ENCODE measurements at places on chromosomes 4 and X.

DNA sequence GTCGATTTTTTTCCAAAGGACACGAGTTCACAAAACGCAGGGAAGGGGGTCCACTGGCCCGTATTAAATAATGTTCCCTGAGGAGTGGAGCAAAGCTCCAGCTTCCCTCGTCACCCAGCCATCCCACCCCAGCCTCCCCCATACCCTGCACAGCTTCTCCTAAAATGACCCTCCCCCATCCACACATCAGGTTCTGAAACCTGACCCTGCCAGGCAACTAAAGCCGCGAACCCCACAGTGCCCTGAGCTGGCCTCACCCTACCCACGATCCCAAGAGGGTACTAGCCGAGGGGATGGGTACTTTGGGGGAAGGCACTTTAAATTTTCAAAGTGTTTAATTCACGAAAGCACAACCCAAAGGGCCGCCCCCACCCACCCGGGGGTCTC, 634 bp downstream of the APOO start:
- no peak for DNase-seq

GRCh38 chrX:39866229-39866628, 231.5 kb downstream of the BCOR start:
- no peak for DNase-seq

DNA sequence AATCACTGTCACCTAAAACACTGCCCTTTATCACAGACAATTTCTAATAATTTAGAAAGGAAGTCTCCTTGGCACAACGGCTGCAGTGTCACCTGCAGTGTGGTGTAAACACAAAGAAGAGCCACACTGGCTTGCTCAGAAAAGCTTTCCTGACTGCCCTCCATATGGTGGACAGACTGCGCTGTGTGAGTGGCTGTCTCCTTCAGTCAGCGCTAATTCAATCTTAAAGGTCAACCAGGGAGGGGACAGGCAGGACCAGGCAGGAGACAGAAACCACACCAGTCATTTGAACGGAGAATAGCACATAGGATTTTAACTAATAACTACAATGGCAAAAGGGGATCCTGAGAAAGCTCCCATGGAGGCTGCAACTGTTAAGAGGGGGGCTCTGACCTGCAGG, 132.1 kb downstream of the NSUN7 start:
- no peak for DNase-seq

DNA sequence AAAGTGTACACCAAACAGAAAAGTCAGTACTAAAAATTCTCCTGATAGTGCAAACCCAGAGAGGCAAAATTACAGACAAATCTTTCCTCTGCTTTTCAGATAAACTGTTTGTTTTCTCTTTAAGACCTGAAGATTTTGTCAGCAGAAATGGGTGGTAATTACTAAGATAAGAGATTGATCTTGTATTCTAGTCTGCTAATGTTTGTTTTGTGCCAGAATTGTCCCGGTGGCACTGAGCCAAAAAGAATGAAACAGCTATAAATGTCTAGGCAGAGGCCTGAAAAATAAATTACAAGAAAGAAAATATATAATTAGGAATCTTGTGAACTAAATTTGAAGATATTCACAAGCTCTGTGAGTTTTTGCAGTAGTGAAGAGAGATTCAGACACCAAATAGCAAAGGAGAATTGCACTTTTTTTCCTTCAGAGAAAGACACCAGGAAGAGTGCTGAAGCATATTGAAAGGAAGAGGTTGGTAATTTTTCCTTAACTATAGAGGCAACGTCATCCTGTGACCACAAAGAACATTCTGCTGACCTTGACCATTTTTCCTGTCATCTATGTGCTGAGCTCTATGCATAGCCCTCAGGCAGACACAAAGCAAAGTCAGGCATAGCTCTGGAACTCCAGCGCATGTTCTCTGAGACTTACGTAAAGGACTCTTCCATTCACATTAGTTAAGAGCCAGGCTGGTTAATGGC, 314.5 kb upstream of the RASGEF1B start:
- DNase-seq: no peak

GRCh38 chrX:77293331-77293995, 153.7 kb upstream of the FGF16 start:
- no peak for DNase-seq

GRCh38 chr4:155646001-155646400, 20.6 kb upstream of the GUCY1A1 start:
- no peak for DNase-seq

DNA sequence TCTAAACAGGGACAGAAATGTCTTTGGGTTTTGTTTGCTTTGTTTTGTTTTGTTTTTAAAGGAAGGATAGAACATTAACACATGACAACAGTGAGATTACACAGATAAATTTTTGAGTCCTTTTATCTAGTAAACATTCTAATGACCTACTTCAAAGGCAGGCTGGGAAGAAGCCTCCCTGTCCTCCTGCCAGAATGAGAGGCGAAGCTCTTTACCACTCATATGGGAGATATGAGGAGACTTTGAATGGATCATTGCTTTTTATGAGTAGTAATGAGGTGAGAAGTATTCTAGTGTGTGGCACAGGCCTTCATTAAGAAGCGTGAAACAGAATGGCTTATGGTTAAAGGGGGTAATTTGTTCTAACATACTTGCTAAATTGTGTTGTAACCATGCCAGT, 172.0 kb downstream of the FBXO8 start:
- DNase-seq: no peak

GRCh38 chr4:31929676-31930345, 1209.6 kb downstream of the PCDH7 start:
- no peak for DNase-seq

- DNase-seq: no peak
These were observed 98.2 kb downstream of the ARSJ start for GRCh38 chr4:113881256-113881655.

GRCh38 chrX:132463411-132463810, 25.4 kb downstream of the MBNL3 start:
- no peak for DNase-seq

- DNase-seq: no peak
These were observed 19.7 kb upstream of the GPR78 start for GRCh38 chr4:8560265-8561047.

- DNase-seq: no peak
These were observed 79.7 kb upstream of the OTUD4 start for GRCh38 chr4:145260091-145260490.

DNA sequence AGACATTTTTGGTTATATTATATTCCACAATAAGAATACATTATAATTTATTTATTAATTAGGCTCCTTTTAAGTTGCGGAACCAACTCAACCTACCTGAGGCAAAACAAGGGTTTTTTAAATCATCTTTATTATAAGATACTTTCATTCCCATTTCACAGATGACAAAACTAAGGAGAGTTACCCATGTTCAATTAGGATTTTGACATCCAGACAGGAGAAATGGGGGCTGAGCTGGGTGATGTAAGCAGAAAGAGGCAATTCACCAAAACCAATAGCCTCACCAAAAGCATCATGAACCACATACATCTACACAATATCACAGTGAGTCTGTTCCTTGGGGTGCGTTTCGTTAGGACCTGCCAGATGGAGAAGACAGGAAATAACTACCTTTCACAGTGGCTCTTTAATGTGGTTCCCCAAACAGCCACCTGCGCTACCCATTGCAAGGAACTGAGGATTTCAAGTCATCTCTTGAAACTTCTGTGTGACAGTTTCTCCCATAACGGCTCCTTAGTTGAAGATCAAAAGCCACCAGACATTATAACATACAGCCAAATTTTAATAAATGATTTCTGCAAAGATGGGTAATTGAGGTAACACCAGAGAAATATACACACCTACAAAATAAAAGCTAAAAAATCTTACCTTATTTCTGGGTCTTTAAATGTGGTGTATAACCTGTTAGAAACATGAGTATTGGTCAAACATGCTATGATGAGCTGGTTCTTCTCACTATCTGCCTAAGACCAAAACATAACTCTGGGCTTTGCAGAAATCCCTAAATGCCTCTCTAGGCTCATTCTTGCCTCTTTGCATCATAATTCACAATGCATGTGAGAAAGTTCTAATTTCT, 190.6 kb upstream of the LEF1 start:
- DNase-seq: no peak

DNA sequence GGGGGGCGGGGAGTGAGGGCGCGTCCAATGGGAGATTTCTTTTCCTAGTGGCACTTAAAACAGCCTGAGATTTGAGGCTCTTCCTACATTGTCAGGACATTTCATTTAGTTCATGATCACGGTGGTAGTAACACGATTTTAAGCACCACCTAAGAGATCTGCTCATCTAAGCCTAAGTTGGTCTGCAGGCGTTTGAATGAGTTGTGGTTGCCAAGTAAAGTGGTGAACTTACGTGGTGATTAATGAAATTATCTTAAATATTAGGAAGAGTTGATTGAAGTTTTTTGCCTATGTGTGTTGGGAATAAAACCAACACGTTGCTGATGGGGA, 1.1 kb downstream of the HTT start:
- no peak for DNase-seq

GRCh38 chr4:127997534-127998388, 32.6 kb downstream of the ABHD18 start:
- DNase-seq: no peak

- DNase-seq: no peak
These were observed 392.5 kb upstream of the TRAM1L1 start for GRCh38 chr4:117477925-117478324.

DNA sequence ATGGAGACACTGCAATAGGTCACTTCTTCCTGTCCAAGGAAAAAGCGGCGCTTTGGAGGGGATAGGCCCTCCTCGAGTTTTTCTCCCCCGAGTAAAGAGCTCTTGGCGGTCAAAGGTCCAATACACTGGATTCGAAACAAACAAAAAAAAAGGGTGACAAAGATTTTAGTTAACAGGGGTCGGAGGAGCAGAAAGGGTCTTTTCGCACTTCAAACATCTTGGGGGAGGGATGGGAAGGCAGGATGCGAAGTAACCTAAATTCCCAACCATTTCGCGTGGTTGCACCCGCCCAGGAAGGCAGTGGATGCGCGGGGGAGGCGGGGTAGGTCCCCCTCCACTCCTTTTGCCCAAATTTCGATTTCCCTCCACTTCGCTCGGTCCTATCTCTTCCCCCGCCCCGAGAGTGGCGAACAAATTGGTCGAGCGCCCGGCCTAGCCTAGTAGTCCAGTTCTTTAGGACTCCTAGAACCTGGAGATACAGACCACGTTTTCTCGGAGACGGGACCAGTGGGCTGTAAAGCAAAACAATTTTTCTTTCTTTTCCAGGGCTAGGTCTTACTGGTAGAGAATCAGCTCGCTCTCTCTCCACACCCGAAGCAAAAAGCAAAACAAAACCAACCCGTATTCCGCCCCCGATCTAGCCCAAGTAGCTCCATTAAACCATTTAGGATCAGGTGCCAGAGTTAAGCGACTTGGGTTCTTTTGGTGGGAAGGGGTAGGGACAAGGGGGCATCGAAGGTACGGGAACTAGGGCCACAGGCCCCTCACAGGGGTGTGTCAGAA, 2.0 kb upstream of the STAG2 start:
- DNase-seq: no peak

DNA sequence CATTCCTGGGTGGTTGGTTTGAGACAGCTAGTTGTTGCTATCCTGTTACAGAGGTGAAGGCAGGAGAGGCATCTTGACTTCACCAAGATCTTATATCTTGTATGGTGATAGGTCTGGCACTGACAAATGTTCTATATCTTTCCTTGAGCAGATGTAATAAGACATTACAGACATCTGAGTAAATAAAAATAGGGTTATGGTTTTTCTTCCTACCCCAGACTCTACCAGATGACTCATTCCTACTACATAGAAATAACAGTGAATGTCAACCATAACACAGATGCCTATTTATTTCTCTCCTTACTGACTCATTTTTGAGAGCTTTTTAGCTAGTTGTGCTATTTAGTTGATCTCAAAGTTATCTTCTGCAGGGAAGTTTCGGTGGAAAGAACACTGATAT, 21.9 kb downstream of the HNRNPH2 start:
- DNase-seq: no peak

- DNase-seq: no peak
These were observed 223.4 kb downstream of the SHROOM3 start for GRCh38 chr4:76658231-76659102.

DNA sequence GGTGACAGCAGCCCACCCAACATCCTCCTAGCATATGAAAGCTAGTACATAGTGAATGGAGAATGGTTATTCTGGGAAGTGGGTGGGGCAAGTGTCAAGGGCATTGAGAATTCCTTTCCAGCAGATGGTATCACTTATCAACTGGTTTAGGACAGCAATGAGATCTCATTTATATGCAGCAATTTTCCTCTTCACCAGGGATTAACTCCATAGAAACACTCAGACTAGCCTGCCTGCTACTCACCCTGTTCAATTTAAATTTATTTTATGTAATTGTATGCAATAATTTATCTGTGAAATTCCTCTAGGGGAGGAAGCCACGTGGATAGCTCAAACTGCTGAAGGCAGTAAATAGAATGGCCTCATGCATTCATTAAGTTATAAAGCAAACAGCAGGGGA, 101.6 kb upstream of the MID1IP1 start:
- DNase-seq: no peak
